ENCODE measurements at places on chromosomes 1 and 21.

DNA sequence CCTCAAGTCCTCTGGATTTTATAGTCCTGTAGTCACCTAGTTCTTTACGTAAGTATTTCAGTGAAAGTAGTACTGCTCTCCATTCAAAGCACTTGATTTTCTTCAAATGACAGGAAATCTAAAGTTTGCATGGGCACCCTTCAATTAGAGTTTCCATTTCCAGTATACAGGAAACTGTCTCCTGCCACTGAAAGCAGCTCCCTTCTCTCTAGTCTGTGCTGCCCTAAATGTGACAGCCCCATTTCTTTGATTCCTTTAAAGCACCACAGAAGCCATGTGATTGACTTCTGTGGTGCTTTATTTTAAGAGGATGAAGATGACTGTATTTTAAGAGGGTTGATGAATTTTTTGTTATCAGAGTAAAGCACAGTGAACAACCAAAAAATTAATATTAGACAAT lies 226.1 kb downstream of the DNAH14 start:
- DNase-seq, result no peak

DNA sequence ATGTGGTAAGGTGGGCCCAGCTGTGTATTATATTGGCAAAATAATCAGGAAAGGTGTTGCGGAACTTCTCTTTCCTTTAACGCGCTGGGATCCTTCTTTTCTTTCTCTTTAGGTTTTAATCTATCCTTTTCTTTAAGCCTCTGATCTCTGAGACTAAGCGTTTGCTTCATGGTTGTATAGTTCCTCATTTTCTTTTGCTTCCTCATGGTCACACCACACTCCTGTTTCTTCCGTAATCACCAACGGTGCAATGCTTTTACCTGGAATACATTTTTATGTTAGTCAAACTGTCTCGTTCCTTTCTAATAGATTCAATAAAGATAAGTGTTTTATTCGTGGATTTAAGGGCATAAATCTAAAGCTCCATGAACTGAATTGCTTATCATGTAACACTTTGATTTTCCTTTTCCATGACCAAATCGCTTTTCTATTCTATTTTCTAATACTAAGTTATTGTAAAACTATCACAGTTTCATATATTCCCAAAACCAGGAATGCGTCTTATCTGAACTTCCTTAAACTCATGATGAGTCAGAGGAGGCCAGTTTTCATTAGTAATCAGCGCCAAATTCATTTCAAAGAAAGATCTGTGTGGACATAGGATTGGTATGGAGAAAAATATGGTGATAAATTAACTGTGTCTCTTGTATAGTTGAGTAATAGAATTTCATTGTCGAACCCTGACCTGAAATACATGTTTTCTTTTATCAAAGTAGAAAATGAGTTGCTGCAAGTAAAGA lies 12.2 kb downstream of the SDCCAG8 start:
- no peak for DNase-seq

DNA sequence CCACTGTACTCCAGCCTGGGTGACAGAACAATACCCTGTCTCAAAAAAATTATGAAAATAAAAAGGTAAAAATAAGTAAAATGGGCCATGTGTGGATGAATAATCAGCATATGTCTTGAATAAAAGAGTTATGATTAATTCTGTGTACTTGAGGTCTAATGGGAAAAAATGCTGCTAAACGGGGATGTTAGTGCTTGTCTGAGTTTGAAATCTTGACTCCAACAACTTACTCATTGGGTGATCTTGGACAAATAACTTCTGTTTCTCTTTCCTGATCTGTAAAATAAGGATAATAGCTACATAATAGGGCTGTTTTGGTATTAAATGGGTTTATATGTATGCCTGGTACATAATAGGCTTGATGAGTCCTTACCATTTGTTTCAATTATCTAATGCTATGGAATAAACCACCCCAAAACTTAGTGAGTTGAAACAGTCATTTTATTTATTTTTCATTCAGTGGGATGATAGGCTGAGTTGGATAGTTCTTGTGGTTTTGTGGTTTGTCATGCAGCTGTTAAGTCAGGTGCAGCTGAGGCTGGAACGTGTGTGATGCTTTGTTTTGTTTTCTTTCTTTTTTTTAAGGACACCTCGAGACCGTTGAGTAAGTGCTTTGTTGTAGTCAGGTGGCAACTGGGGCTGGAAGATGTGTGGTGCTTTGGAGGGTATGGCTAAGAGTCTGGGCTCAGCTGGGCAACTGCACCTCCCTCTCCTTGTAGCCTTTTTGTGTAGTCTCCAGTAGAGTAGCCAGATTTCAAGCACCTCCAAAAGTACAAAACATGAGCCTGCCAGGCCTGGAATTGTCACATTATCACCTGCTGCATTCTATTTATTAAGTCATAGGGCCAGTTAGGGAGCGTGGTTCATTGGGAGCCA lies 4.9 kb downstream of the MDM4 start:
- peak; percentile 48 for DNase-seq

DNA sequence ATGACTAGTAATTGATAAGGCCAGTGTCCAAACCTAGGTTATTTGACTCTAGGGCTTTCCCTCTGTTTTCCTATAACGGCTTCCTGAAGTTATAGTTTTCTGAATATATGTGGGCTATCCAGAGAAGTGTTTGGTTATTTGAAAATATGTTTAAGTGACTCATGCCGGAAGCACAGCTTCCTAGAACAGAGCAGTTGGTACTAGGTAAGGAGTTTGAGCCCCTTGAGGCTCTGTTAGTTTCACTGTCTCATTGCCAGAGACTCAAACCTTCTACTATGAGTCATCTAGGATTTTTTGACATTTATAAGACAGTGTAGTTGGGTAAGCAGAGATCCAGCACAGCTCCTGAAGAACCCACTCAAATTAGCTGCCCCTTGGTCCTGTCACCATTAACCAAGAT lies 27.1 kb upstream of the LEPR start:
- no peak for DNase-seq

DNA sequence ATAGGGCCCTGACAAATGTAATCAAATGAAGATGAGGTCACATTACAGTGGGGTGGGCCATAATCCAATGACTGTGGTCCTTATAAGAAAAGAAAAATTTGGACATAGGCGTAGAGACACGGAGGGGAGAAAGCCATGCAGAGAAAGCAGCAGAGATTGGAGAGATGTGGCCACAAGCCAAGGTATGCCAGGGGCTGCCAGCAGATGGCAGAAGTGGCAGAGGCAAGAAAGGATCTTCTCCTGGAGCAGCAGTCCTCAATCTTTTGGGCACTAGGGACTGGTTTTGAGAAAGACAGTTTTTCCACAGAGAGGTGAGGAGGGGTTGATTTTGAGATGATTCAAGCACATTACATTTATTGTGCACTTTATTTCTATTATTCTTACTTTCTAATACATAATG lies 355.1 kb downstream of the NPHP4 start:
- DNase-seq, result peak; percentile 61

DNA sequence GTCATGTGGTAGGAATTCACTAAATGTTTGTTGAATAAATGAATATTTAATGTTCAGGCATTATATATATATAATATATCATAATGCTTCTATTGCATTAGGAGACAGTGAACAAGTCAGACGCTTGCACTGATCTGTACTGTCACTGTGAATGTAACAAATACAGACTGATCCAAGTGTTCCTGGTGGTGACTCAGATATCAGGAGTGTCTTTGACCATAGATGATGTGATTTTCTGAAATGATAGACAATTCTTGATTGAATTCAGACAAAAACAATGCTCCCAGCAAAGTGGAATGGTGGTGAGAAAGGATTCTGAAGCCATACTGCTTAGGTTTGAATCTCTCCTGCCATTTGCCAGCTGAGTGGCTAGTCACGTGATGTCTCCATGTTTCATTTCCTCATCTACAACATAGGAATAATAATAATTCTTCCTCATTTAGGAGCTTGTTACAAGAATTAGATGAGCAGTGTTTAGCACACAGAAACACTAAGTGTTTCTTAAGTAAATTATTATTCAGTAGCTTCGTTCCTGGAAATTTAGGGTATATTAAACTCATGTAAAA lies 71.0 kb downstream of the OLFML2B start:
- peak; percentile 6 for DNase-seq

DNA sequence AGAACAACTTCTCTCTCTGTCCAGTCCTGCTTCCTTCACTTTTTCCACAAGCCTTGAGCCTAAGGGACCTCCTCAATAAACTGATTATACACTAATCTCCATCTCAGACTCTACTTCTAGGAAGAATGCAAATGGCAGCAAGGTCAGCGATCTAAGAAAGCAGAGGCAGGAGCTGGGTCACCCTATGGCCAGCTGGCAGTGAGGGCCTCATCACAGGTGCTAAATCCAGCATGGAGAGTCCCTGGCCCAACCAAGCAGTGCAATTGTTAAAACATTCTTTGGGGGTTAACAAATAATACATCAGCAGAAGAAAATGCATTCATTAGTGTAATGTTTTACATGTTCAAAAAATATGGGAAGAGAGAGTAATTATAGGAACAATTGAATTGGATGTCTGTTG lies 416.0 kb downstream of the SIPA1L2 start:
- DNase-seq, result no peak

DNA sequence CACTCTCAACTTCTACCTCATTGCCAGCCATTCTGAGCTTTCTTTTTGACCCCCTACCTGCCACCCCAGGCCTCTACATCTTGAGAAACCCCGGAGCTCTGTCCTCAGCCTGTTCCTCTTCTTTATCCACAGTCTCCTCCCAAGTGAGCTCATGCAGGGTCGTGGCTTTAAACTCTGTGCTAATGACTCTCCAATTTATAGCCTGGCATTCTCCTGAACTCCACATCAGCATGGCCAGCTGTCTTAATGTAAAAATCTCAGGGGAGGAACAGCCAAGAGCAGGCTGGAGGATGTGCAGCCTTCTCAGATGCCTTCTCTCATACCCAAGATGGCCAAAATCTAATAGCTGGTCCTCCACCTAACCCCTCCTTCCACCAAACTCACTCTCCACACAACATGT lies 84.2 kb downstream of the CCDC185 start:
- no peak for DNase-seq

- peak; percentile 22 for DNase-seq
Observed at GRCh38 chr21:25360593-25360992, 246.7 kb downstream of the MRPL39 start.

DNA sequence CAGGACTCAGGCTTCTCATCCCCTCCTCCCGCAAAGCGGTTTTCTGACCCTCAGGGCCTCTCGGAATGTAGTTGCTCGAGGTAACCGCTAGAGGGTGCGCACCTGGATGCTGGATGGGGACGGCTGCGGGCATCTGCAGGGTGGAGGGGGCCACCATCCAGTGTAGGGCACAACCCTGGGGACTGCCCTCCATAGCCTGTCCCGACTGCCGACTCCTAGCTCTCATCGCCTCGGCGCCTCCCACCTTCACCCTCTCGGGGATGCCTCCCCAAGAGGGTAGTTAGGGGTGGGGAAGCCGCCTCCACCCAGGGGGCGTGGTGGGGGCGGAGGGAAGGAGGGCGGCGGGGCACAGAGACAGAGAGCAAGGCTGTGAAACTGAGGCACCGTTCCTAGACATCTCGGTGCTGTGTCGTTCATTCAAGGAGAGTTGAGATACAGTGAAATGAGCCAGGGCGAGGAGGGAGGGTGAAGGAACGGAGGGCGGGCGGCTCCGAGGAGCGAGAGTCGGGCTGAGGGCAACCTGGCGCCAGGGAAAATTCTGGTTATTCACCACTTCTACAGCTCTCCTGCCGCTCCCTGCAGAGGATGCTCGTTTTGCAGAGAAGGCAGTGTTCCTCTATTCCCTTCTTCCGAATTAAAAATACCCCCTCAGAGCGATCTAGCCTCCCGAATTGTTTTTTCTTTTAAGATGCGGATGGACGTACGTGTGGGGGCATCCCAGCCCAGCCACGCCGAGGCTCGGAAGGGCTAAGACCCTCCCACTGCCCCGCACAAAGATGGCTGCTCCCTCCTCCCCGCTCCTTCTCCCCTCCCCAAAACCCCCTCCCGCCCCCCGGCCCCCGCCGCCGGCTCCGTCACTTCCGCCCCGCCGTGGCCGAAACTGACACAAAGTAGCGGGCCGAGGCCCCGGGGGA lies at the start of gene ATP8B2:
Gene ATP8B2, plus strand, starts transcription at position 857 of the 914 bp plus-strand sequence. CDS start 2,617 bp downstream, outside the sequence.
- peak; percentile 91 for DNase-seq
